ENCODE measurements at places on chromosomes 5 and 9.

- no peak for DNase-seq
Measured at GRCh38 chr5:154642499-154643245, 112.5 kb upstream of the LARP1 start.

GRCh38 chr9:92480291-92480771, 2.0 kb downstream of the ASPN start:
- DNase-seq, result no peak

DNA sequence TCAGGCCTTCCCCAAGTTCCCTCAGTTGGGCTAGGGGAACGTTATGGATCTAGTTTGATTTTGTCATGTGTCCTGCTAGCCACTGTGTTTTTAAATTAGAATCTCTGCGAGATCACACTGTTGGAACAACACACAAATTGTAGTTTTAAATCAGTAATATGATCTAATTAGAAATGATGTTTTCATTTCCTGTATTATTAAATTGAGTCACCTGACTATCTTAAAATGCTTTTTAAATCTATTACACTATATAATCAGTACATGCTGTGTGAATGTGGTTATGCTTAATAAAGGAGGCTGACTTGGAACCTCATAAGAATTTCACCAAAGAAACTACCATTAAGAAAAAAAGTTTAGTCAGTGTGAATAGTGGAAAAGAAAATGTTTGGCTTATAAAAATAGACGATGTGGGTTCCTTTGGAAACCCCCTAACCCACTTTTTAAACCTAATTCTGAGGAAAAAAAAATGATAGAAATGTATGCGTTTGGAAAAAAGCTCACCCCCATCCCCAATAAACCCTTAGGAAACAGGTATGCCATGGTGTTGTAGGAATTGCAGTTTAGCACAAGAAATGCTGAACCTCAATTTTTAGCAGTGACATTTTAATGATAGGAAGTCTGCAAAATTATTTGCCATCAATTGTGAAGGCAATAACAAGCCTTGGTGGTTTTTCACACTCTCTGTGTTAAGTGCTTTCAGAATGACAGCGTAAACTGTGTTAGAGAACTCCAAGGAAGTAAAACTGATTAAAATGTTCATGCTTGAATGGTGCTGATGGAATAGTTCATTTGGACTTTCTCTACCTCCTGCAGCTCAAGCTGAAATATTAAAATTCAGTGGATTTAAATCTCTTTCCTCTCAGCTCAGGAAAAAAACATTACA, 59.0 kb downstream of the TLE4 start:
- DNase-seq, result no peak

- DNase-seq, result no peak
Measured at GRCh38 chr5:141881886-141882285, 3.7 kb upstream of the PCDH1 start.

DNA sequence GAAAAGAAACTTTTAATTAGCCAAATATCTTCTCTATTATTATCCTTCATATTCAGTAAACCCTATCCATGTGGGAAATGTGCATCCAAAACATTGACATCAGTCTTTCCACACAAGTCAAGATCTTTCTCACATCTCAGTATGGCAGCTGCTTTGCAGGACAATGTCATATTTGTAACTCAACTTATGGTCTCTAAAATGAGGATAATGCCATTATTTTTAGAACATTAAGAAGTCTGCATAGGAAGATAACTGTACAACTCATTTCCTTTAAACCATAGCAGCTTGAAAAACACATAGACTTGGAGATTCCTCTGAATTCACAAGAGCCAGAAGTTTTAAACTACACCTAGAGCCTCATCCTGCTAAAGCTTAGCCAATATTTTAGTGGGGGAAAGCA, 43.7 kb downstream of the MCTP1 start:
- DNase-seq, result no peak

GRCh38 chr5:18736051-18736398, 1101.8 kb downstream of the TAF11L14 start:
- DNase-seq, result no peak

DNA sequence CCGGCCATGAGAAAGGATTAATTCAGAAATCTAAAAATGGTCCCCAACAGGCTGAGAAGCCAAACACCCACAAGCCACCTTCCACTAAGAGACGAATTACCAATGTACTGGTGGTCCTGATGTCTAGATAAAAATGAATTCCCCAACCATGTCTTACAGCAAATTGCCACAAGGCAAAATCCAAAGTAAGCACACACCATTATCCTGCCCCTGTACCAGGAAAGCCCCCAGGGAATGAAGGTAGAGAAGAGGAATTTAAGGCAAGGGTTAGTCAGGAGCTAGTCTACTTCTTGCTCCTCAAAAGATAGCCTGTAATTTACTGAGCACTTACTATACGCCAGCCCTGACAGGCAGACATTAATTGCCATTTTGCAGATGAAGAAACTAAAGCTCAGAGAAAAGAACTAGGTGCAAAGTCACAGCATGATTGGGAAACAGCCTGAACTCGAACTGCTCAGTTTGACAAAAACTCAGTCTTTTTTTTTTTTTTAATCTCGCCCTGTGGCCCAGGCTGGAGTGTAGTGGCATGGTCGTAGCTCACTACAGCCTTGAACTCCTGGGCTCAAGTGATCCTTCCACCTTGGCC, 64.3 kb downstream of the RAPGEF1 start:
- DNase-seq, result no peak

GRCh38 chr5:77841616-77842015, 65.5 kb upstream of the TBCA start:
- DNase-seq, result no peak

GRCh38 chr9:132698989-132699388, 28.7 kb downstream of the GTF3C4 start:
- no peak for DNase-seq

- DNase-seq, result no peak
Measured at GRCh38 chr9:78860801-78861475, 564.0 kb downstream of the PSAT1 start.

GRCh38 chr5:170971-171800, 20.1 kb upstream of the LRRC14B start:
- DNase-seq, result no peak

DNA sequence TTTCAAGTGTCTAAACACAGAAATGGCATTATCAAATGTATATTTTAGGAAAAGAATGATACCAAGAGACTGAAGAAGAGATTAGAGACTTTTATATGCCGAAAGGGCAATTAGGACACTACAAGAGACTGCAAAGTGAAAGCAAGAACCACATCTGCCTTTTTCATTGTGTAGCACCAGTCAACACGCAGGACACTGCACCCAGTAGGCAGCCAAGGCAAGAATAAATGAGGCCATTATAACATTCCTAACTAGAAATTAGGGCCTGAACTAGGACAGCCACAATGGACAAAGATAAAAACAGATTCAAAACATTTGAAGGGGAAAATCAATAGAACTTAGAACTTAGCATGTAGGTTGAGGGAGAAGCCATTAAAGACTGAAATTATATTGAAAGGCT, 10.8 kb downstream of the CETN3 start:
- DNase-seq, result no peak
